ENCODE measurements at places on chromosomes 4 and X.

DNA sequence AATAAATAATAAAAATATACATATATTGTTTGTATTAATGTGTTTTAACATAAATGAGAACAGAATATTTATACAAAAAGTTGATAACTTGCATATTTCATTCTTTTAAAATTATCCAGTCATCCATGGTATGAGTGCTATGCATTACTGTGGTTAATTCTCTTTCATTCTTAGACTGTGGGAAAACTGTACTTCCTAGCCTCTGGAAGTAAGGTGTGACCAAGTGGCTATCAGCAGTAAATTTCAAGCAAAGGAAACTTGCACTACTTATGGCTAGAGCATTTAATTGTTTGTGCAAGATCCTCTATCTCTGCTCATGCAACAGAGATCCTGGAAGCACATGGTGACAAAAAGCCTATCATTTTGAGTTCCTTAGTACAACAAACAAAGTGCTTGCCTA lies 1054.5 kb upstream of the PABPC4L start:
- no peak for DNase-seq

DNA sequence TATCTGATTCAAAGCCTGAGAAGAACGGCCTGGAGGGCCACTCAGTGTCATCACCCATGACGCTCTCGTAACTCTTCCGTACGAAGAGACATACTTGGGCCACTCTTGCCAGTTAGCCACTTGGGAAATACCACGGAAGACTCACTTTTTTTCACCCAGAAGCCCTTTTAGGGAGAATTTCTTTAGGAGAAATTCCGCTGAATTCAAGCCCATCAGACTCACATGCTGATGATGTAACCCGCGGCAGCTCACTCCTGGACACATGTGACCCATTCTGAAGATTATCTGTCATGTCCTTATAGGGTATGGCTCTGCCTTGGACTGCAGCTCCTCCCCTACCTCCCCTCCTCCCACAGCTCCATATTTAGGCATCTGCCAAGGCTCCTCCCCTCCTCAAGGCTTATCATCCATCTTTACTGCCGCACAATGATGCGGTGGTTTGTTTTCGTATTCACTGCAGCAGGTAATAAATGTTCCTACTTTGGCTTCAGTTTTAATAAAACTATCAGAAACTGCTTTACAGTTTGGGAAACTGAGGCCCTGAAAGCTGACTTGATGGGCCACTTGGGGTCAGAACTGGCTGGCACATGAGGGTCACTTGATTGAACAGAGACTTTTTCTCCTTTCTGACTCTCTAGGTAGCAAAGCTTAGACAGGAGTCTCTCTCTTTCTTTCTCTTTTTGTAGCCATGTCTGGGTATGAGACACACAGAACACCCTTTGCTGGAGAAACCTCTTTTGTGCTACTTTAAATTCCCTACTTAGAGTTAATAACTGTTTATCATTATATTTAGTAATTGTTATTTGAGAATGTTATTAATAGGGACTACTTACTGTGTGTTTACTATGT lies 42.1 kb downstream of the RHOH start:
- DNase-seq: peak; percentile 71

DNA sequence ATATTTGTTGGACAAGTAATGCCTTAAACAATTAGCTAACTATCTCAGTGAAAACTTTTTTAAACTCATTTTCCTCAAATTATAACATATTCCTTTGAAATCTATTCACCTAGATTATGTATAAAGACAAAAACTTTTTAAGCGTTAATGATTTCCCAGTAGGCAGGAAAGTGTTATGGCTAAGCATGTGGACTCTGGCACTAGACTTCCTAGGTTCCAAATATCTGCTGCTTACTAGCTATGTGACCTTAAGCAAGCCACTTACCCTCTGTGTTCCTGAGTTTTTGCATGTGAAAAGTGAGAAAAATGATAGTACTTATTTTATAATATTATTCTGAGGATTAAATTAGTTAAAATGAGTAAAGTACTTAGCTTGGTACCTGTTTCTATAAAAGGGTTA lies 301.8 kb downstream of the STPG2 start:
- DNase-seq: no peak

DNA sequence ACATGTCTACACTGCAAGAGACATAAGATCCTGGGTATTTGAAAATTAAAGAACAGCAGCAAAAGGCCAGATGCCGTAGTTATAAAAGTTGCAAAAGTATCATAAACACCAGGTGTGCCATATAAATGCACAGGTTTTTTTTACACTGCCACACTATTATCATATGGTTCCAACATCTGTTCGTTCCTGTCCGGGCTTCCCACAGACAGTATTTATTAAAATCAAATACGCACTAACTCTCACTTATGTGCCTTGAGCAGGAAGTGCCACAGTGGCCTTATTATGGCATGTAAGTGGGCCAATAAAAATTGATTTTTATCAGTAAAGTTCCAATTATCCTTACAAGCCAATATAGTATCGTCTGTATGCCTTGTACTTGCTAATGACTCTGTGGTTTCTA lies 873.2 kb downstream of the RPA4 start:
- DNase-seq: no peak

DNA sequence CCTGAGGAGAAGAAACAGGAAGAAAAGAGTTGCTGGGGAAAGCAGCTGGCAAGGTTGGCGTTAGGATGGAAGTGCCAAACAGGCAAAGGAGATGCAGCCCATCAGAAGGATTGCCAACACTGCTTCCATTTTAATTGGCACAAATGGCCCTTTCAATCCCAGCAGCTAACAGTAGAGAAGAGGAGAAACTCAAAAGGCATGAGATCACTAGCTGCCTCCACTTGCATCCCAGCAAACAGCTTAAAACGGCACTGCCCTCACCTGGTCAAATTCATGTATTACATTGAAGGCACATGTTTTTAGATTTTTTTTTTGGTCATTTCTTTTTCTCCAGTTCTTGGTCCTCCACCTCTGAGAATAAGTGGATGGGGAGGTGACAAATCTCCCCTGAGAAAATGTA lies 14.9 kb upstream of the LOC101059915 start:
- peak; percentile 58 for DNase-seq

- DNase-seq: no peak
Measured at GRCh38 chr4:173543266-173543665, 13.2 kb upstream of the HAND2 start.

GRCh38 chr4:108118505-108118904 lies 50.2 kb downstream of the LEF1 start:
- no peak for DNase-seq

DNA sequence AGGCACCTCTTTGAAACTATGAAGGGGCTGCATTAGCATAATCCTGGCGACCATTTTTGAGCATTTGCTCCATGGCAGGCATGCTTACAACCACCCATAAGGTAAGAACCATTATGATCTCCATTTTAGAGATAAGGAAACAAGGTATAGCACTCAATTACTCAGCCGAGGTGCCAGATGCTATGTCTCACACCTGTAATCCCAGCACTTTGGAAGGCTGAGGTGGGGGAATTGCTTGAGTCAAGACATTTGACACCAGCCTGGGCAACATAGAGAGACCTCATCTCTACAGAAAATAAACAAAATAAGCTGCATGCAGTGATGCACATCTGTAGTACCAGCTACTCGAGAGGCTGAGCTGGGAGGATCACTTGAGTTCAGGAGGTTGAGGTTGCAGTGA lies 43.6 kb downstream of the TIGD4 start:
- no peak for DNase-seq

GRCh38 chr4:48033825-48034413 lies 17.3 kb downstream of the NIPAL1 start:
- peak; percentile 72 for DNase-seq

- DNase-seq: no peak
Measured at GRCh38 chr4:62912531-62912930, 1496.7 kb downstream of the TECRL start.

GRCh38 chrX:130529531-130529930 lies 127.7 kb downstream of the RBMX2 start:
- DNase-seq: no peak

- no peak for DNase-seq
Measured at GRCh38 chr4:156503119-156503518, 468.5 kb downstream of the PDGFC start.

- no peak for DNase-seq
Measured at GRCh38 chrX:28847423-28847822, 260.2 kb downstream of the IL1RAPL1 start.

- DNase-seq: no peak
Measured at GRCh38 chr4:15314974-15315373, 112.9 kb upstream of the C1QTNF7 start.

DNA sequence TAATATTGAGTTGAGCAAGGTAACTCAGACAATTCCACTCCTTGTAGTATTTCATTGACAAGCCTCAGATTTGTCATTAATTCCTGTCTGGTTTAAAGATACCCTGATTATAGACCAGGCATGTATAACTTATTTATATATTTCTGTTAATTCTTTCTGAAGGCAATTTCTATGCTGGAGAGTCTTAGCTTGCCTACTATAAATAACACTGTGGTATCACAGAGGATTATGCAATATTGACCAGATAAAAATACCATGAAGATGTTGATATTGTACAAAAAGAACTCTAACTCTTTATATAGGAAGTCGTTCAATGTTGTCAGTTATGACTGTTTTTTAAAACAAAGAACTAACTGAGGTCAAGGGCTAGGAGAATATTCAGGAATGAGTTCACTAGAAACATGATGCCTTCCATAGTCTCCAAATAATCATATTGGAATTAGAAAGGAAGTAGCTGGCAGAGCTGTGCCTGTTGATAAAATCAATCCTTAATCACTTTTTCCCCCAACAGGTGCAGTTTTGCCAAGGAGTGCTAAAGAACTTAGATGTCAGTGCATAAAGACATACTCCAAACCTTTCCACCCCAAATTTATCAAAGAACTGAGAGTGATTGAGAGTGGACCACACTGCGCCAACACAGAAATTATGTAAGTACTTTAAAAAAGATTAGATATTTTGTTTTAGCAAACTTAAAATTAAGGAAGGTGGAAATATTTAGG lies 821 bp downstream of the CXCL8 start:
- no peak for DNase-seq

- DNase-seq: no peak
Measured at GRCh38 chrX:94107981-94108380, 434.0 kb downstream of the FAM133A start.

DNA sequence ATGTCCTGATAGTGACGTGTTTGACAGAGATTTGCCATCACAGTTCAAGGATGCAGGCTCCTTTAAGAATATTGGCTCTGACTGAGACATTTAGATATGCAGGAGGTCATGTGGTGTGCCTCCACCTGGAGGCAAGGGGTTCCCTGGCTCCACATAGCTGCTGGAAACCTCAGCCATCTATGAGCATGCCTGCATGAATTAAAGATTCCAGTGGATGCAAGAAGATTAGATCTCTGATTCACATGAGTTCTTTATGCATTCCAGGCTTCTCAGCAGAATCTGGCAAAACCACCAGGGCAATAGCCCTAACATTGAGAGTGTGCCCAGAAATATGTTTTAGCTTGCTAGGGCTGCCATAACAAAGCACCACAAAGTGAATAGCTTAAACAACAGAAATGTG lies 298.5 kb upstream of the AADAT start:
- DNase-seq: no peak

- DNase-seq: no peak
Measured at GRCh38 chr4:123182289-123182688, 214.3 kb upstream of the SPRY1 start.

DNA sequence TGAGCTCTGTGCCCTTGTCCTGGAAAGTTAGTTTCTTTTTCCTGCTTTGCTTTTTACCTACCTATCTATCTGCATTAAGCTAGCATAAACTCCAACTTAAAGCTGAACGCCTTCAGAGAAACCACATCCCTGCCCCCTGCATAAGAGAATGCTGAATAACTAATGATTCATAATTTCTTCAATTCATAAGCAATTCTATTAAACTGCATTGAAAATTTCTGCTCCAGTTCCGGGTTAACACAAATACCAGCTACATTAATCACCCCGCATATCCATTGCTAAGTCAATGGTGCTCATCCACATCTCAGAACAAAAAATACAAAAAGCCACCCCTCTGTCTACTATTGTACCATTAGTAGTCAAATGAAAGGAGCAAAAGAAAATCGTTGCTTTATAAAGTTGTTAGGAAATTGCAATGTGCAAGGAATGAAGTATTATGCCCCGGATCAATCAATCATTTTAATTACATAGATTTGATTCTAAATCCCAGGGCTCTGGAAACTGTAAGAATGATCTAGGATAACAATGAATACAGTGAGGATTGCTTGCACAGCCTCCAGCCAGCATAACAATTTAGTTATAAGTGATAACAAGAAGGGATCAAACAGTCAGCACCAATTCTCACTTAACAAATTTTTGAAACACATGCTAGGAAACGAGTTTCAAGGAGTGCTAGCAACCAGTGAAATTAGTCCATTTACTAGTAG lies 106.8 kb downstream of the ELOVL6 start:
- DNase-seq: no peak

DNA sequence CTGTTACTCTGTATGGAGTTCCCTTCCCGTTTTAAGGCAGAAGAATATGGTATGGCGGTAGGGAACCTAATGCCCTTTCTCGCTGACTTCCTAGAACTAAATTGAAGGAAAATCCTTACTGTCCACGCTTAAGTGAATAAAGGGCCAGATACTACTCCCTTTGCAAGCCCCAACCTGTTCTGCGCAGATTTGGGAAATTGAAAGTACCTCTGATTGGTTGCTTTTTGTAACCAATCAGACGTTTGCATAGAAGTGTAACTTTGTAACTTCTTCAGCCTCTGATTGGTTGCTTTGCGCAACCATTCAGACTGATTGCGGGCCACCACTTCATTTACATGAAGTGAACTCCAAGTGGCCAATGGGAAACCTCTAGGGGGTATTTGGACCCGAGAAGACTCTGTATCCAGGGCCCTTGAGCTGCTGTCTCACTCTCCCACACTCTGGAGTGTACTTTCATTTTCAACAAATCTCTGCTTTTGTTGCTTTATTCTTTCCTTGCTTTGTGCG lies 1.2 kb upstream of the TMEM33 start:
- no peak for DNase-seq

DNA sequence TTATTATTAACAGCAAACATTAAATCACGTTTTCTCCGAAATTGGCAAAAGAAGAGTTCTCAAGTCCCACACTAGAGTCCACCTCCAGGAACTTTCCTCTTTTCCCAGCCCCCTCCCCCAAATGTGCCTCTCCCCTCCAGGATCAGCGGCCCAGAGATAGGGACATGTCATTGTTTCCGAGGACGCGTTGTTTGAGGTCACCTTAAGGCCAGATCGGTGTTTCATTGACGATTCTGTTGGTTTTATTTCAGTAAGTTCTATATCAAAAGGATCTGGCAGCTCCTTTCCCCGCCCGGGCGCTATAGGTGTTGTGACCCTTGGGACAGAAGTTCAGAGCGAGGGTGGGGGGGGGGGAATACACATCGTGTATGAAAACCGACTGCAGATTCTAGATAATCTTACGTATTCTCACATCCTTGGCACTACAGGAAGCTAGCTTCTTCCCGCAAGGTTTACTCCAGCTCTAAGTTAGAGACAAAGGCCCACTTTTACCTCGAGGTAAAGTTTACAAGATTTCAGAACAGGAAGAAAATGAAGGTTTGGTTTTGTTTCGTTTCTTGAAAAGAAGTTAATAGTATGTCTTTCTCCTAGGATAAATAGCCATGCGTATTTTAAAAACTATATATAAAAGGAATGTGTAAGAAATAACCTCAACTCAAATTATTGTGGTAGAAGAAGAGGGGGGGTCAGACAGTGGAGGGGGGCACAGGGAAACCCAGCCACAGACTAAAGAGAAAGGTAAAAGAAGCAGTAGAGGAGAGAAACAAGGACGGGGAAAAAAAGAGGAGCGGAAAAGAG lies 739 bp upstream of the MSX1 start:
- no peak for DNase-seq
